ENCODE measurements at places on chromosomes 6 and 20. TPM values are rescaled to one million over a fixed set of nuclear protein-coding genes. Genes with fewer than 3 reads are reported as not detected.

RBM38 gene
- 3.7 TPM for total RNA-seq

IP6K3 gene
- total RNA-seq = not detected

TCF15 gene
- total RNA-seq = not detected

SLC22A2 gene
- total RNA-seq = 0.13 TPM

GINS1 gene
- total RNA-seq = 4.0 TPM

POU5F1 gene
- total RNA-seq = 0.13 TPM

GLP1R gene
- total RNA-seq = not detected

PBOV1 gene
- total RNA-seq = not detected

Measured in aortic smooth muscle cell (primary cell).